Karpas-422 (cell line): ENCODE measurements at places on chromosomes 12 and 14. TPM values are rescaled to one million over a fixed set of nuclear protein-coding genes. Genes with fewer than 3 reads are reported as not detected.

- no peak for DNase-seq
Observed at GRCh38 chr14:90105756-90106155, 44.0 kb downstream of the KCNK13 start.

GRCh38 chr12:85424581-85425348 lies 144.7 kb downstream of the ALX1 start:
- DNase-seq = peak; percentile 68

GRCh38 chr12:8057839-8058238 lies 8.3 kb downstream of the C3AR1 start:
- DNase-seq = no peak

Gene MYF6
- total RNA-seq = not detected in 2 replicates

- no peak for DNase-seq
Observed at GRCh38 chr14:80215756-80216581, 4.7 kb upstream of the DIO2 start.

GRCh38 chr12:93176165-93176564 lies 201.6 kb upstream of the NUDT4 start:
- no peak for DNase-seq

GRCh38 chr12:118337194-118337838 lies 35.4 kb downstream of the TAOK3 start:
- no peak for DNase-seq

Gene ACSM4
- total RNA-seq = not detected in 2 replicates

DNA sequence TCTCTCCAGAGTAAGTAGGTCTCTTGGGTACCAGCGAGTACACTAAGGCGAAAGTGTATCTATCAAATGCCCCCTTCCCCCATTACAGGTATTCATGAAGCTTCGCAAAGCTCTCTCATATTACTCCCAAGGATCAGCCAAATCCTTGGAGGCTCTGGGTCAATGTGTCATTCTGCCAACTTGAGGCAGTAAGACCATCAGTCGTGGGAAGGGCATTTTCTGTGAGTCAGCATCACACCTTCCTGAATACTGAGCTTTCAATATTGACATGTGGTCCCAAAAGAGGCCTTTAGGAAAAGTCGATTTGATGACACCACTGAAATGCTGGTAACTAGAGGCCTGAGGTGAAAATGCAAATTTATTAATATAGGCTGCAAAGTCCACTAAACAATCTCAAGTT lies 323.9 kb downstream of the LRIG3 start:
- no peak for DNase-seq

GRCh38 chr14:93954900-93955849 lies 21.2 kb downstream of the ASB2 start:
- peak; percentile 79 for DNase-seq

- no peak for DNase-seq
Observed at GRCh38 chr14:88562532-88562830, 356 bp upstream of the ZC3H14 start.

- no peak for DNase-seq
Observed at GRCh38 chr14:37081218-37081617, 91.2 kb downstream of the SLC25A21 start.

DNA sequence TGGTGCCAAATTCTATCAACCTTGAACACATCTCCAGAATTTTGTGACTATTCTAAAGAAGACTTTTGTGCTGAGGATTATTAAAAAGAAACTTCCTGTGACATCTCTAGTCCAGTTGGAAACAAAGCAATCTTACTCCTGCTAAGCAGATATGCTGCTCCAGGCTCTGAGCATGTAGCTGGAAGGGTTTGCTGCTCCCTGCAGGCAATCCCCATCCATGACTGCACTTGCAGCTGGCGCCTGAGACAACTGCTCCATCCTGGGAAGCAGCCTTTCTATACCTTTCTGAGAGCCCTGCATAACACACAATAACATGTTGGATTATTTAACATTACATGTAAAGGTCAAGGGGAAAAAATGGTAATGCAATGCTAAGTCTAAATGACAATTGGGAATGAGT lies 105.1 kb downstream of the NDUFA12 start:
- no peak for DNase-seq

DNA sequence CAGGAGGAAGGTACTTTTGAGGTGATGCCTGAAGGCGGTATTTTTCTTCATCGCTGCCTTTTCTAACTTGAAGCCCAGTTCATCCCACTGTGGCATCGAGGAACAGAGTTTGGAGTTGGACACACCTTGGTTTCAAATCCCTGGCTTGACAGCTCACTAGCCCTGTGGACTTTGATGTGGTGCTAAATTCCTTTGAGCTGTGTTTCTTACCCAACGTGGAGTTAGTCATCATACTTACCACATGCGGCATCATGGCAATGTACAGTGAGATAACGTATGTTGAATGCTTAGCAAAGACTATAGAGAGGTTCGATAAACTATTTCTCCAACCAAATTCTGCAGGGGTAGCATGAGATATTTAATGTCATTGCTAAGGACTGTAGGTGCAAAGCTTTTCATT lies 3.4 kb downstream of the PLEKHG3 start:
- no peak for DNase-seq

Gene SLC35F4
- not detected in 2 replicates for total RNA-seq

- no peak for DNase-seq
Observed at GRCh38 chr14:68043752-68044151, 224.2 kb downstream of the RAD51B start.

DNA sequence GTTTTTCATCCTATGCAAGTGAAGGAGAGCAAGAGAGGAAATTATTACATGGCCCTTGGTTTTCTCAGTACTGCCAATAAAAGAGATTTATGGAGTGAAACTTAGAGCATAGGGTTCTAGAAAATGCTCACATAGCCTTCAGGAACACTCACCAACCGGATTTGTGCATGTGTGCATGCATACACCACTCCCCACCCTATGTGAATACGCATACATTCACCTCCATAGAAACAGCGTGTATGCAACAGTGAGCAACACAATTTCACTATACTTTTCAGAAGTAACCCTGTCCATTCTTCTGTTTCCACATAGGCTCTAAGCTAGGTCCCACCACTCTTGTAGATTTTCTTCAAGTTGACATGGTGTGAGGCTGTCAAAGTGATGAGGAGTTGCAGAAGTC lies 31.5 kb upstream of the HOXC13 start:
- no peak for DNase-seq

Gene TAS2R9
- 0.19 TPM in 1 of 2 replicates, not detected in the other for total RNA-seq

Gene LMO3
- total RNA-seq = not detected in 2 replicates

DNA sequence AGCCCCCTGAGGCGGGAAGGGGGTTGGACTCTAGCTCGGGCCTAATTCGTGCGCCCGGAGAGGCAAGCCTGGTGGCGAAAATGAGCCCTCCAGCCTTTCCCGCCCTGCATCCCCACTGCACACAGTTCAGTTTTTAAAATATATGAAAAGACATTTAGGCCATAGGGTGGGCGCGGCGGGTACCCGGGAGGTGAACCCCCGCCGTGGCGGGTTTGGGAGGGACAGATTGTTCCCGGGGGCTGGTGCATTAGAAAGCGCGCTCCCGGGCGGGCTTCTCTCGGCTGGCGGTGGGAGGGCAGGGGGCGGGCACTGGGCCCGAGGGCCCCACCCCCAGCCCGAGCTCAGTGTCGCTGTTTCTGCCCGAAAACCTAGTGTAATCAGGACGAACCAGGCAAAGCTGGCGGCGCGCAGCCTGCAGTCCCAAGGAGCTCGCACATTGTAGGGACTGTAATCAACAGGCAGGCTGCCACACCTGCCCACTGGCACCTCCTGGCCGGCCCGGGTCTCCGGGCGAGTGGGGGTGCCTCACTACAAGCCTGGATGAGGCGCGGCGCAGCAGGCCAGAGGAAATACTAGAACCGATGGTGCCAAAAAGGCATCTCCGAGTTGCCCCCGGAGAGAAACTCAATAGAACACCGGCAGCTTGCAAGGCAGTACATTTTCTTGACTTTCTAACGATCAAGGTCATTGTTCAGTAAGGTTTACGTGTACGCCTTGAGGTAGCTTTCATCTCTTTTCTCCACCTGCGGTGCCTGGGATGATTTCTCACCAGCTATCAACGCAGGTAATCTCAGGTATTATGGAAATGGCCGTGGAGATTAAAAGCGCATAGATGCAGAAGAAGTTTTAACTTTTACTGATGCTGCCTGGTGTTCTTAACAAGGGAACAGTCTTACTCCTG lies 764 bp upstream of the SPTB start:
- peak; percentile 73 for DNase-seq

Gene RTN1
- total RNA-seq = 0.32 TPM in 1 of 2 replicates, not detected in the other

GRCh38 chr14:85852906-85853305 lies 323.0 kb downstream of the FLRT2 start:
- DNase-seq = no peak

Gene DAO
- total RNA-seq = not detected in 2 replicates

DNA sequence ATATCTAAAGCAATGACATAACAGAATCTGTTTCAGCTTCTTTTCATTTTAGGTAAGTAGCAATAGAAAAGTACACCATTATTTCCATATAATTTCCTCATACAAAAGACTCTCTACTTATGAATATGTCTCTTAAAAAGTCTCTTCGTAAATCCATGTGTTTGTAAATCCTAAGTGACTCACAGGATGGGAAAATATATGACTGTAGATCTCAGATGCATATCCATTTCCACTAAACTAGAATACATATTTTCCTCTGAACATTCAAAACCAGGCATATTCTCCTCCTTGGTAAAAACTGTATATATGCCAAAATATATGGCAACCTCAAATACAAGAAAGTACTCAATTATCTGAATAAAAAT lies 93.6 kb downstream of the TXNDC16 start:
- no peak for DNase-seq

GRCh38 chr12:25566202-25566949 lies 13.3 kb upstream of the LMNTD1 start:
- no peak for DNase-seq

- no peak for DNase-seq
Observed at GRCh38 chr14:23751616-23752015, 115.5 kb downstream of the DHRS2 start.

DNA sequence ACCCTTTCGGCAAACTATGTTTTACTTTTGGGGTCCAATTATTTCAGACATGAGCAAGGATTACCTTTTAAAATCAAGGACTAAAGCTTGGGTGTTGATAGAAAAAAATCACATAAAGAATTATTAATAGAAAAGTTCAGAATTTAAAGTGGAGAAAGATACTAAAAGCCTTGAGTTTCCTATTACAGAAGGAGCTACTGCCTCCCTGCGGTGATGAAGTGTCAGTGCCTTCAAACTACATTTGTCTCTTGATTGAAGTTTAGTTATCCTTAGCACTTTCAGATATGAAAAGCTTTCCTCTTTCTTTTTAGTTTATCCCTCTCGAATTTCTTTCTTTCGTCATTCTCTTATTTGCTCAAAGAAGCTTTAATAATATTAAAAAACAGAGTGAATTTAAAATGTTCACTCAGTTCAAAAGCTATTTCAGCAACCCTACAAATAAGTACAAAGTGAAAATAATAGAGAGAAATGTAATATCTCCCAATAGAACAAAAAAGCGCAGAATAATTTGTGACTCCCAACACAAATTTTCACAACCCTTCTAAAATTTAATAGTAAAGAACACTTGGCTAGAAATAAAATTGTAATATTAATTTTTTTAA lies 87.6 kb downstream of the SEC23A start:
- peak; percentile 85 for DNase-seq

DNA sequence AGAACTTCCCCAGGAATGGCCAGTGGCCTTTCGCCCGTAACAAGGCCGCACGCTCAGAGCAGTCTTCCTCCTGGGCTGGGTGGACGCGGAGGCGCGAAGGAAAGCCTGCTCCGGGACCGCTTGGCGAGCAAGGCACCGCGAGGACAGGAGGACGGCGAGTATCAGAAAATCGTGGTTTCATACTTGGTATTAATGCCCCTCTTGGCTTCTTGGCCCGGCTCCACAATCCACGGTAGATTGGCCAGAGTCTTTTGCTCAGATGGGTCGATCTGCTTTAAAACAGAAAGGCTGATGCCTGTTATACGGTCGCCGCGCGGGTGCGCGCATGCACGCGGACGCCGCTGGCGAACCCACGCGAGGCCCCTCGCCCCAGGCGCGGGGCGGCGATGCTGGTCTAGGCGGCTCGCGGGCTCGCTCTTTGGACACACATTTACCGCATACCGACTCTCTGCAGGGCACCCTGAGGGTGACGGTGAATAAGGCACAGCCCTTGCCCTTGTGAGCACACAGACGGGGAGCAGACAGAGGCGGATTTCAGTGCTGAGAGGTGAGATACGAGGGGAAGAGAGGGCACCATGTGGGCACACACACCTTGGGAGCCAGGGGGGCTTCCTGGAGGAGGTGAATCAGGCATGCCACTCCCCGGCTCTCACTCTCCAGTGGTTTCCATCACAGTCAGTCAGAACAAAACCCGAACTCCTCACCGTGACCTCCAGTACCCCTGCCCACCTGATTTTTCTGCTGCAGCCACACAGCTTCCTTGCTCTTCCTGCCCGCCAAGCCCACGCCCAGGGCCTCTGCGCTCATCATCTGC lies 100.7 kb downstream of the APAF1 start:
- DNase-seq = peak; percentile 53

DNA sequence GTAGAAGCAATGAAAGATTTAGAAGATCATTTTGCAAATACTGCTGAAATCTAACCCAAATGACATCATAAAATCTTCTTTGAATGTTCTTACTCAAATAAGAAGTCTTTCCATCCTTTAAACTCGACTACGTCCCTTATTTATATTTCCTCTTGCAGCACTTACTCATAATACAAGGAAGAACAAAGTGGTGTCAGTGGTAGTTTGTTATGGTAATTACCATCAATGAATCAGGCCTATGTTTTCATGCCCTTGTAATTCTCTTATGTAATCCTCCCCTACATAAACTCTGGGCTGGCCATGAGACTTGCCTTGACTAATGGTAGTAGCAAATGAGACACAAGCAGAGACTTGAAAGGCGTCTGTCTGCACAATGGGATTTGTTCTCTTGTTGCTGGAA lies 17.0 kb downstream of the EEA1 start:
- DNase-seq = no peak

DNA sequence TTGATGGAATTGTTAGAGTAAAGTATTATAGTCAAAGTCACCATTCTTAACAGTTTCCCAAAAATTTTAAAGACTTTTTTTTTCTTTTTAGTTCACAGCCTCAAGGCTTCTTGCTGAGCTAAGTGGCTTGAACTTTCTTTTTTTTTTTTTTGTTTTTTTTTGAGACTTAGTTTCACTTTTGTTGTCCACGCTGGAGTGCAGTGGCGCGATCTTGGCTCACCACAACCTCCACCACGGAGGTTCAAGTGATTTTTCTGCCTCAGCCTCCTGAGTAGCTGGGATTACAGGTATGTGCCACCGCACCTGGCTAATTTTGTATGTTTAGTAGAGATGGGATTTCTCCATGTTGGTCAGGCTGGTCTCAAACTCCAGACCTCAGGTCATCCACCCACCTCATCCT lies 92.8 kb downstream of the SETD3 start:
- DNase-seq = no peak

Gene FAM161B
- 4.1 and 5.8 TPM in 2 replicates for total RNA-seq

GRCh38 chr14:97013878-97014277 lies 216.7 kb downstream of the VRK1 start:
- no peak for DNase-seq

Gene LTBR
- total RNA-seq = not detected in 2 replicates

GRCh38 chr14:102571478-102572042 lies 20.9 kb upstream of the RCOR1 start:
- DNase-seq = no peak

Gene CNTN1
- total RNA-seq = not detected in 2 replicates

Gene FGF23
- total RNA-seq = not detected in 2 replicates

Gene IL22
- total RNA-seq = not detected in 2 replicates

Gene RCOR1
- total RNA-seq = 23.3 and 46.9 TPM in 2 replicates
